ENCODE measurements at places on chromosomes 11 and 22. TPM values are rescaled to one million over a fixed set of nuclear protein-coding genes. Genes with fewer than 3 reads are reported as not detected.

DNA sequence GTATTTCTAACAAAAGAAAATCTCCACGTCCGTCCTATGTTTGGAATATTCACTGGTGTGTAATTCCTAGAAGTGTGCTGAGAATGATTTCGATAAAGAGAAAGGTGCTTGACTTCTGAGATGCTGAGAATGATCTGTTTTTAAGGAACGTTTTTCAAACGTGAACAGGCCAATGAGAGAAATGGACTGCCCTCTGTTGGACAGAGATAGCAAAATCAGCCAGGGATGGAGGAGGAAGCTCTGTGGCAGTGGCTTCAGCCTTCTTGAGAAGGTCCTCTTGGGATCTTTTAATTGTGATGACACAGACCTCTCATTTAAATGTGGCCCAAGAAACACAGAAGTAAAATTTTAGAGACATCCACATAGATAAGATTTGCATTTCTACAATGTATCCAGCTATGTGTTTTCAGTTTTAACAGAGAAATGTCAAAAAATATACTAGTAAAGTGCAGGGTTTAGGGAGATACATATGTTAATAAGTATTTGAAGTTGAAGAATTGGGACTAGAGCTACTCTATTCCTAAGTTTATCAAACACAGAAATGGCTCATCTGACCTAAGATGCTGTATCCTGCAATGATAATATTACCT is 84.0 kb upstream of the RCN1 start:
- peak; percentile 25 for DNase-seq

Gene CHADL
- total RNA-seq, result 1.0 TPM

- no peak for DNase-seq
Observed at GRCh38 chr11:96278039-96278897, 64.7 kb downstream of the MAML2 start.

- DNase-seq, result no peak
Observed at GRCh38 chr22:36253523-36254490, 874 bp downstream of the APOL1 start.

GRCh38 chr11:1668911-1669473 is 28.0 kb upstream of the KRTAP5-6 start:
- no peak for DNase-seq

DNA sequence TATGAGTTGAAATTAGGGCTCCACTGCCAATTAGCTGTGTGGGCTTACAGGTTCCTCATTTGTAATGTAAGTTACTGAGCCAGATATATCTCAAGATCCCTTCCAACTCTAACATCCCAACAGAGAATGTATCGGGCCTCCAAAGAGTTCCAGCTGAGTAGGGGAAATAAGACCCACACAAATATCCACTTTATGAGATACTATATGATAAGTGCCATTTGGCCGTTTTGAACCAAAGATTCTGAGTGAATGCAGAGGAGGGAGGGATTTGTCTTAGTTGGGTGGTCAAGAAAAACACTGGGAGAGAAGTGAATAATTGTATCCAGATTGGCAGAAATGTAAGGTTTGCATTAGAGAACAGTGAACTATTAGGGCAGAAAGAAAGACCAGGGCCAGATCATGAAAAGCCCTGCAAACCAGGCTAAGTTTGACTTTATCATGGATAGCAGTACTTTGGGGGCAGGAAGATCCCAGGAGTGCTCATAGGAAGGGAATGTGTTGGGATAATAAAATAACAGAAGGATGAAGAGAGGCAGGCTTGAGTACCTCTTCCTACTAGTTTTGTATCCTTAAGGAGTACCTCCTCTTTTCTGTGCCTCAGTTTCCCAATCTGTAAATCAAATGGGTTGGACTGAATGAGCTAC is 63.9 kb downstream of the RPL27A start:
- DNase-seq, result no peak

Data from CD4-positive, alpha-beta memory T cell (primary cell).